ENCODE measurements at places on chromosomes 13 and 19.
A peak's percentile ranks its signal among the peaks of the same experiment; 100 is the strongest.

DNA sequence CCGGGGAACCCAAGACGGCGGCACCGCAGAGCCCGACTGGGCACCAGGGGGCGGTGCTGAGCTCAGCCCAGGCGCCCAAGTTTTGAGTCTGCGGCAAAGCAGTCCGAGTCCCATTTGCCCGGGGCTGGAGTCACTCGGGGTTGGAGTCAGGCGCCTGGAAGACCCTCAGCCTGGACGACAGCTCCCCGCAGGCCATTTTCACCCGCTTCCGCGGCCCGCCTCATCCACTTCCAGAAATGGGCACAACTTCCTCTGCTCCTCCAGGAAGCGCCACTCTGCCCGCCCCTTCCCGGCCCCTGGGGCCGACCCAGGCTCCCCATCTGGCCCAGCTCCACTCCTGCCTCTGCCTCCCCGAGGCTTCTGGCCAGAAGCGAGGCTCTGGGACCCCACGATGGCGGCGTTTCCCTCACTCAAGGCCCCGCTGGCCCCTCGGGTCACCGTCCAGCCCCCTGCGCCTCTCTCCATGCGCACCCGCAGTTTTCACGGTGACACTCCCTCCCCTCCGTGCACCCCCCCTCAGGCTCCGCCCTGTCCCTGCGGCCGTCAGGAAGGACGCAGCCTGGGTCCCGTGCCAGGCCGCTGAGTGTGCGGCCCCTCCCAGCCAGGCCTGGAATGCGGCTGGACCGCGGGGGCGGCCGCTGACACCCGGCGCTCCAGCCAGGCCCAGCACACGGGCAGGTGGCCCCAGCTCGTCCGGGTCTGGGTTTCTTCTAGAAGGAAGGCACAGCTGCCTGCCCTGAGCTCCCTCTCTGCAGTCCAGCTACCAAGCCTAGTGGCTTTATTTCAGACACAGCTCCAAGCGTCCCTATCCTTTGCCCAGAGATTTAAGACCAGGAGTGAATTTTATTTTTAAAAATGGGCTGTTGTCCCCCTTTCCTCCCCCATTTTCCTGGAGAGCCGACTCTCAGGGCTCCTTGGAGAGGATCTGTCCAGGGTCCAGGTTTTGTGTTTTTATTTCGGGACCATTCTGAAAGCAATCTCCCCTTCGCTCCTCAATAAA, 4.7 kb downstream of the SERTAD1 start:
- DNase-seq, result peak; percentile 49

- DNase-seq, result no peak
Measured at GRCh38 chr13:22454586-22454985, 726.2 kb upstream of the SGCG start.

DNA sequence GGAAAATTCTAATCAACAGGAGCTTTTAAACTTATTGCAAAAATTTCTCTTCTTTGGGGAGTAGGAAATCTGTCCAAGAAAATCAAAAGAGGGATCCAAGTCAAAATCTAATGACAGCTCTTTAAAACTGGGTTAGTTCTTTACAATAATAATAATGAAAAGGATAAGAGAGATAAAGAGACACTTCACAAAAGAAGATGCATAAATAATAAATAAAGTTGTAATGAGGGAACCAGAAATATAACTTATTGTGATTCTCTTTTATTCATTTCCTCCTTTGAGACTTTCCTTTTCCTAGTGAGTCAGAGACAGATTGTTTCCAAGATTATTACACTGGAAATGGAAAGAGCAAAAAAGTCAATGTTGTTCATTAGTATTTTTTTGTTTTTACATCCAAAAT, 1029.3 kb downstream of the PCDH17 start:
- DNase-seq, result no peak

GRCh38 chr19:38417544-38418506, 8.2 kb downstream of the RASGRP4 start:
- peak; percentile 19 for DNase-seq

DNA sequence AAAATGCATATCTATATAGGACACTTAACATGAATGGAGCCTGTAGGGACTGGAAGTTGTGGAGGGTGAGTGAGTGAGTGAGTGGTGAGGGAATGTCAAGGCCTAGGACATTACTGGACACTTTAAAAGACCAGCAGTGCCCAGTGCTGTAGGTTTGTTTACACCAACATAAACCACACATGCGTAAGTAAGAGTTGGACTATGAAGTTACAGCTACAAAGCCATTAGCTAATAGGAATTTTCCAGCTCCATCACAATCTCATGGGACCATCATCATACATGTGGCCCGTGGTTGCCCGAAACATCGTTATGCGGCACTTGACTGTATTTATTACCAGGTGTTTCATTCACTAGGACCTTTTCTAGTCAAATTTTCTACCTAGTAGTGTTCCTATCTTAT, 49.2 kb downstream of the LATS2 start:
- DNase-seq, result no peak

GRCh38 chr13:48976576-48977285, 1.0 kb downstream of the FNDC3A start:
- DNase-seq, result no peak

- DNase-seq, result no peak
Measured at GRCh38 chr13:99724633-99725517, 223.6 kb downstream of the TM9SF2 start.

DNA sequence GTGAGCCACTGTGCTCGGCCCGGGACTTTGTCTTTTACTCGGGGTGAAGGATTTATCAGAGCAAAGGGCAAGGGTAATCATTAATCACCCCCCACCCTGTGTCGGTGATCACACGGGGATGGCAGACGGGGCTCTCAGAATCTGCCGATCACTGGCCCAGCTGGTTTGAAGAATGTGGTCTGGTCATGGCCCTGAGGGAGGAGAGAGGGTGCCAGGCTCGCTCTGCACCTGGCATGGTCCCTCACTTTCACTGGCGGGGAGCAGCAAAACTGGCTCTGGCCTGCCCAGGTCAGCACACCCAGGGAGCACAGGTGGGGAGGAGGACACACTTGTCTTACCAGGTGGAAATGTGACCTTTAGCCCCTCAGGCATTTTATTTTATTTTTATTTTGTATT, 10.2 kb downstream of the REEP6 start:
- DNase-seq, result no peak

- no peak for DNase-seq
Measured at GRCh38 chr13:53028637-53029203, at the start of gene OLFM4. TSS of gene OLFM4 (plus strand) at chr13:53028813. CDS start at chr13:53028837, 24 bp downstream.

DNA sequence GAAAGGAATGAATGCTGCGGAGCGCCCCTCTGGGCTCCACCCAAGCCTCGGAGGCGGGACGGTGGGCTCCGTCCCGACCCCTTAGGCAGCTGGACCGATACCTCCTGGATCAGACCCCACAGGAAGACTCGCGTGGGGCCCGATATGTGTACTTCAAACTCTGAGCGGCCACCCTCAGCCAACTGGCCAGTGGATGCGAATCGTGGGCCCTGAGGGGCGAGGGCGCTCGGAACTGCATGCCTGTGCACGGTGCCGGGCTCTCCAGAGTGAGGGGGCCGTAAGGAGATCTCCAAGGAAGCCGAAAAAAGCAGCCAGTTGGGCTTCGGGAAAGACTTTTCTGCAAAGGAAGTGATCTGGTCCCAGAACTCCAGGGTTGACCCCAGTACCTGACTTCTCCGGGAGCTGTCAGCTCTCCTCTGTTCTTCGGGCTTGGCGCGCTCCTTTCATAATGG, 8.6 kb downstream of the PDX1 start:
- no peak for DNase-seq

- DNase-seq, result peak; percentile 68
Measured at GRCh38 chr19:17260842-17261325, 3.7 kb downstream of the USHBP1 start.

GRCh38 chr19:1601613-1602064, 3.6 kb downstream of the UQCR11 start:
- no peak for DNase-seq

DNA sequence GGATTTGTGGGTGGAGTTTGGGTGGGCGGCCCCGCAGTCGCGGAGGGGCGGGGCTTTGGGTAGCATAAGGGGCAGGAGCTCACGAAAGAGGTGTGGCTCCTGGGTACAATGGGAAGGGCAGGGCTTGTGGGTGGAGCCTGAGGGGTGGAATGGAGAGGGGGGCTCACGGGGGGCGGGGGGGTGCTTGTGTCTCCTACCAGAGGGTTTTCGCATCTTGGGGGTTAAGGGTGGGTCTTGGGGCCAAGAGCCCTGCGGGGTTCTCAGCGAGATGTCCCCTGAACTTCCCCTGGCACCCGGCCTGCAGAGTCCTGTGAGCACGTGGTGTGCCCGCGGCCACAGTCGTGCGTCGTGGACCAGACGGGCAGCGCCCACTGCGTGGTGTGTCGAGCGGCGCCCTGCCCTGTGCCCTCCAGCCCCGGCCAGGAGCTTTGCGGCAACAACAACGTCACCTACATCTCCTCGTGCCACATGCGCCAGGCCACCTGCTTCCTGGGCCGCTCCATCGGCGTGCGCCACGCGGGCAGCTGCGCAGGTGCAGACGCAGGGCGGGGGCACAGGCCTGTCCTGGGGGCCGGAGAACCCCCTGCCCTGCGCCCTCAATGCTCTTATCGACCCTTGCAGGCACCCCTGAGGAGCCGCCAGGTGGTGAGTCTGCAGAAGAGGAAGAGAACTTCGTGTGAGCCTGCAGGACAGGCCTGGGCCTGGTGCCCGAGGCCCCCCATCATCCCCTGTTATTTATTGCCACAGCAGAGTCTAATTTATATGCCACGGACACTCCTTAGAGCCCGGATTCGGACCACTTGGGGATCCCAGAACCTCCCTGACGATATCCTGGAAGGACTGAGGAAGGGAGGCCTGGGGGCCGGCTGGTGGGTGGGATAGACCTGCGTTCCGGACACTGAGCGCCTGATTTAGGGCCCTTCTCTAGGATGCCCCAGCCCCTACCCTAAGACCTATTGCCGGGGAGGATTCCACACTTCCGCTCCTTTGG, 5.1 kb downstream of the FSTL3 start:
- DNase-seq, result no peak

GRCh38 chr13:89831157-89831556, 1516.3 kb upstream of the MIR17HG start:
- no peak for DNase-seq

DNA sequence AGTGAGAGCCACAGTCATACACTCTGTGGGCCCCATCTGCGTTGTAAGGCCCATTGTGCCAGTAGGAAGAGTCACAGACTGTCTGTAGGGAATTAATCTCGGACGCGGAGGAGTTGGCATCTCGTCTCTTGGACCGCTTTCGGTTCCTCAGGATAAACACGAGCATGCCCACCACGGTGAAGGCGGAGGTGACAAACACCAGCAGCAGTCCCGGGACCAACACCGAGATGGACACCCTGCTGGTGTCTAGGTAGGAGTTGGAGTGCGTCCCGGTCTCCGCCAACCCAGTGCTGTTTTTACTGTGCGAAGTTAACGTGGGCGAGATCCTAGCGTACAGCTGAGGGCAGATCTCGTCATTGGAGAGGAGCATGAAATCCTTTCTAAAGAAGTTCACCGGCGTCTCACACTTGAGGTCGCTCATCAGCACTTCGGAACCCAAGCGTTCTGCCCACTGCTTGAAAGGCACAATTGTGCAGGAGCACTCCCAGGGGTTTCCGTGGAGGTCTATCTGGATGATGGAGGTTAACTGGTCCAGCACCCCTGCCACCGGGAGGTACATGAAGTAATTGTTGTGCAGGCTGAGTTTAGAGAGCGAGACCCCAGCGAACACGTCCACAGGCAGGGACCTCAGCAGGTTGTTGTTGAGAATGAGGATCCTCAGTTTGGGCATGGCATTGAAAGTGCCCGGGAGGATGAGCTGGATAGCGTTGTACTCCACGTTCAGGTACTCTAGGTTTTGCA, 2.7 kb downstream of the SLITRK1 start:
- no peak for DNase-seq

GRCh38 chr13:19984430-19985218, 26.1 kb downstream of the ZMYM2 start:
- no peak for DNase-seq

DNA sequence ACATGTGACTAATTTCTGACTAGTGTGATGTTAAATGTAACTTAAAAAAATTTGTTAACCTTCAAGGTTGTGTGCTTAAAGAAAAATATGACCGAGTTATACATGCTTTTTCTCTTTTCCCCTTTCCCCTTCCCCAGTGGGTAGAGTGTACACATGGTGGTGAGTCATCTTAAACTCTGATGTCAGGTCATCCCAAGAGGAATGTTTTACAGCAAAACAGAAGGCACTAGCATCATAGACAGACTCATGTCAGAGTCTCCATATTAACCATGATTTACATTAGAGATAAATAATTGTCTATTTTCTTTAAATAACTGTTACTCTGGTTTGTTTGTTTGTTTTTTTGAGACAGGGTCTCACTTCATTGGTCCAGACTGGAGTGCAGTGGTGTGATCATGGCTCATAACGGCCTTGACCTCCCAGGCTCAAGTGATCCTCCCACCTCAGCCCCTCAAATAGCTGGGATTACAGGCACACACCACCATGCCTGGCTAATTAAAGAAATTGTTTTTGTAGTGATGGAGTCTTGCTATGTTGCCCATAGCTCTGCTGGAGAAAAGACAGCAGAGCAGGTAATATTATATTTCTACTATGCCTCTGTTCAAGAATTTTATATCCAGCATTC, 160.4 kb upstream of the PCDH9 start:
- no peak for DNase-seq

DNA sequence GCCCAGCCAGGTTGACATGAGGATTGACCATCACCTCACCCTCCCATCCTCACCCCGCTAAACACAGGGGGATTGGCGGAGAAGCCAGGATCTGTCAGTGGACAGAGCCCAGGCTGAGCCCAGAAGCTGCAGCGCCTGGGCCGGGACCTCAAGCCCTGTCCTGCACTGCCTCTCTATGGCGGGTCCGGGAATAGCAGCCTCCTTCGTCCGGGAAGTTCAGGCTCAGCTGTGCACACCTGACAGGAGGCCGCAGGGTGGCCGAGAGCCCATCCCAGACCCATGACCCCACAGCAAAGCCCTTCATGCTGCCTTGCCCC, 67.8 kb downstream of the SPACA7 start:
- DNase-seq, result no peak

GRCh38 chr19:32702010-32702409, 10.4 kb downstream of the NUDT19 start:
- no peak for DNase-seq

GRCh38 chr19:27738569-27739193, 1474.3 kb downstream of the UQCRFS1 start:
- DNase-seq, result no peak

DNA sequence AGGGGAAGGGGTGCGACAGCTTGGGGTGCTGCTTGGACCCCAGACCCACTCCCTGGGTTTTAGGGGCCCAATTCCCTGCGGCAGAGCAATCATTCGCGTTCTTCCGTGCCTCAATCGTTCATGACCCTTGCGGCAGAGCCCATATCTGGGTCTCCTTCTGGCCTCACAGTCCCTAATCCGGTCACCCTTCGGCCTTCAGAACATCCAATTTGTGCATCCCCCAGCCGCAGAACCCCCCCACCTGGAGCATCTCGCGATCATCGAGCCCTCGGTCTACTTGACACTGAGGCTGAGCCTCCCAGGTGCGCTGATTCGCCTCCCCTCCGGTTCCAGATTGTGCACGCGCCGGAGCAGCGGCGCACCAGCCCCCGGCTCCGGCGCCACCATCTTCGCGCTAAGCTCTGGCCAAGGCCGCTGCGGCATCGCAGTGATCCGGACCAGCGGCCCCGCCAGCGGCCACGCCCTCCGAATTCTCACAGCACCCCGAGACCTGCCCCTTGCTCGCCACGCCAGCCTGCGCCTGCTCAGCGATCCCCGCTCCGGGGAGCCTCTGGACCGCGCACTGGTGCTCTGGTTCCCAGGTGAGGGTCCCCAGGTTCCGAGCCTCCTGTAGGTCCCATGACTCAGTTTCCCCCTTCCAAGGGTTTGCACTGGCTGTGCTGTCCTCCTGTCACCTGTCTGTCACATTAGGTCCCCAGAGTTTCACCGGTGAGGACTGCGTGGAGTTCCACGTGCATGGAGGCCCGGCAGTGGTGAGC, 501 bp downstream of the GTPBP3 start:
- DNase-seq, result no peak

GRCh38 chr13:40648040-40648439, 18.4 kb downstream of the FOXO1 start:
- no peak for DNase-seq
